Activated CD4-positive, alpha-beta T cell treated with anti-CD3 and anti-CD28 coated beads, Interleukin-2, amount 50 U/mL, for 24 hours (primary cell): ENCODE measurements at places on chromosomes 7 and 10.

- DNase-seq = no peak
Measured at GRCh38 chr10:30759423-30759822, 129.9 kb upstream of the LYZL2 start.

DNA sequence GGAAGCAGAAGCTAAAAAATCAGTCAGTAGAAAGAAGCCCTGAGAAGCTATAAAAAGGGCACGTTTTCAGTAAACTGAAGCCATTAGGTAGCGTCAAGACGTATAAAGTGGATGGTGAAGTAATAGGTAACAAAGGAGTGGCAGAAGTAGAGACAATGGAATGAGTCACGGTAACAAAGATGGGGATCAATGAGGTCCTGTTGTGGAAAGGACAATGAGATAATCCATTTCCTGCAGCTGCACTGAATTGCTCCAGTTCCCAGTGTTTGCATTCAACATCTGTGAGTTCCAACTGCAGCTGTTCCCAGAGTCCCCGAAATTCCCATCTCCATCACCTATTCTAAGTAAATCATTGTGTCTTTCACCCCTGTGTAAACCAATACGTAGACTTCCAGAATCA lies 4.8 kb upstream of the HYCC1 start:
- DNase-seq = no peak

- DNase-seq = no peak
Measured at GRCh38 chr7:105295596-105296352, 92.9 kb downstream of the SRPK2 start.

GRCh38 chr7:28478656-28479055 lies 66.3 kb downstream of the CREB5 start:
- DNase-seq = no peak

DNA sequence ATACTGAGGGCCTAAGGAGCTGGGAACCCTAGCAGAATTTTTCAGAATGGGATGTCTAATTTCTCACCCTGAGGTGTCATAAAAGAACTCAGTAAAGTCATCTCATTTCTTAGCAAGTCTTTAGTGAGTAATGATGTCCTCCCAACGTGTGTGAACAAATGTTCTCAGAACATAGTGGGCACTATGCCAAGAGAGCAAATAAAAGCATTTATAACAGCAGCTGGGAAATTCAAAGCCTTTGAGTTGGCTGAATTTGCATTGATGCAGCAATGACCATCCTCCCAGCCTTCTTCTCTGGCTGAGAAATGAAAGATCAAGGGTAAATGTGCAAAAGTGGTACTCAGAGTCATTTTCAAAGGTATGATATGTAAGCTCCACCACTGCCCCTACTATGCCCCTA lies 109.4 kb downstream of the FAM107B start:
- DNase-seq = no peak

- DNase-seq = no peak
Measured at GRCh38 chr10:22823109-22823508, 104.7 kb upstream of the ARMC3 start.

DNA sequence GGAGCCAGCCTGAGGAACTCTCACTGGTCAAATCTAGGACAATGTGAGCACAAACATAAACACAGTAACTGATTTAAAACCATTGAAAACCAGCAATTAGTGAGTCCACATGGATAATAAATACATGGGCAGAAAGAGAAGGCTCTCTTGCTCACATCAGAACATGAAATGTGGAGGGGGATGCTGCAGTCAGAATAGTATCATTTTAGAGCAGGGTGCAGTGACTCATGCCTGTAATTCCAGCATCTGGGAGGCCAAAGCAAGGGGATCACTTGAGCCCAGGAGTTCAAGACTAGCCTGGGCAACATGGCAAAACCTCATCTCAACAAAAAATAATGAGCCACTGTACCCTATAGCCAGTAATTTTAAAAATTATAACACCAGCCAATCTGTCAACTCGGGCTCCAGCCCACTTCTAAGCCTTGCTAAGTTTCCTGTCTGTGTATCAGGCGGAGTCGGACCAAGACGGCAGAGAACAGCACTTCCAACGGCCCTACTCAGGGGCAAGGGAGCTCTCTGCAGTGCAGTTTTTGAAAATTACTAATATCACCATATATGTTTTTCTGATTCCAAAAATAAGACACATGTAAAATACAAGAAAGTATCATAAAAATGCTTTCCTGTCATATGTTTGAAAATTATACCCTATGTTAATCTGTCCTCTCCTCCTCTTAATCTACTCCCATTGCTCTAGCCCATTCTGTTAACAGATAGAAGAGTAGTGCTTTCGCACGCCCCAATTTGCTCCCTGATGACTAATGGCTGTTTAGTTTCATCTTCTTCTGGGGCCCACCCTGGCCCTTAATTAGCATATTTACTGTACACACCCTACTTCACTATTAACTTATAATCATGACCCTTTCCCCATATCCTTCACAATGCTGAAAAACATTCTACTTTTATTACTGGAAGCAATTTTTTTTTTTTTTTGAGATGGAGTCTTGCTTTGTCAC lies 17.1 kb downstream of the URGCP start:
- no peak for DNase-seq

- DNase-seq = no peak
Measured at GRCh38 chr7:4549681-4550080, 132.4 kb upstream of the FOXK1 start.
